ENCODE measurements at places on chromosomes 12 and 14. TPM values are rescaled to one million over a fixed set of nuclear protein-coding genes. Genes with fewer than 3 reads are reported as not detected.

DNA sequence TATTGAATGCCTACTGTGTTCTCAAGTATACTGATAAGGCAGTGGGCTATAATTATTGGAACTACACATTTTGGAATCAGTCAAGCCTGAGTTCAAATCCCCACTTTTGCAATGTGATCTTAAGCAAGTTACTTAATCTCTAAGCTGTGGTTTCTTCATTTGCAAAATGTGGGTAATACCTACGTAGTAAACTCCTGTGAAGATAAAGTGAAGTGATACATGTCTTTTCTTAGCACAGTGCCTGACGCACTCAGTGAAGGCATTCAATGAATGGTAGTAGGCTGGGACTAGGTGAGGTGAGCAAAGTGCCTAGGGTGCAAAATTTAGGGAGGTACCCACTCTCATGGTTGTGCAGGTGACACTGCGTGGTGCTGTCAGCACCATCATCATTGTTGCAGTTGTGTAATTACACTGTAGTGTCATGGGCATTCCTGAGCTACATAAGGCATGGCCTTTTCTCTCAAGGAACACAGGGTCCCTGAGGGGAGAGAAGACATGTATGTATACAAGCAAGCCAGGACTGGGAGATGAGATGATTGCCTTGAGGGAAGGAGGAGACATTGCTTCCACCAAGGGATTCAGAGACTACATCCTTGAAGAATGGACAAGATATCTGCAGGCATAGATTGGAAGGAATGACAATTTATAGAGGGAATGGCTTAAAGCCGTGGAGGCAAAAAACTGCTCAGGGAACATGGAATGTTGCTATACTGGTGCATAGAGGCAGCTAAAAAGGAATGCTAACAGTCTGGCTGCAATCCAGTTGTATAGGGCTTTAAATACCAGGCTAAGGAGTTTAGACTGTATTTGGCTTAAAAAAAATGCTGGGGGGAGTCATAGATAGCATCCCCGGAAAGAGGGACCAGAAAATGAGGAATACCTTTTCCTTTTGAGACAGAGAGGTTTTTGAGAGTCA, 129.2 kb upstream of the ARHGAP5 start:
- no peak for DNase-seq
- no peaks in the 10 kb centered on the region for H3K36me3 ChIP-seq
- H3K27me3 ChIP-seq: no peaks in the 10 kb centered on the region
- H3K4me1 ChIP-seq: peaks cover 43% of the 10 kb centered on the region
- no peak overlapping the region for H3K4me3 ChIP-seq

- H3K4me3 ChIP-seq: no peak overlapping the region
- DNase-seq: no peak
- H3K36me3 ChIP-seq: peaks cover 5% of the 10 kb centered on the region
- H3K4me1 ChIP-seq: peaks cover 5% of the 10 kb centered on the region
- peaks cover 43% of the 10 kb centered on the region for H3K27me3 ChIP-seq
- peak overlapping the region; percentile 41 for H3K27ac ChIP-seq
These were observed 215.6 kb downstream of the TTC8 start for GRCh38 chr14:89040080-89040459.

The PSMC6 gene
- total RNA-seq: 110 TPM

The SLC2A3 gene
- total RNA-seq: 689 TPM

The SPIC gene
- not detected for total RNA-seq

Measured in T-helper 17 cell (primary cell).